ENCODE measurements at places on chromosomes 2 and 18.

- no peak for DNase-seq
Observed at GRCh38 chr2:62724886-62725711, 19.6 kb downstream of the EHBP1 start.

DNA sequence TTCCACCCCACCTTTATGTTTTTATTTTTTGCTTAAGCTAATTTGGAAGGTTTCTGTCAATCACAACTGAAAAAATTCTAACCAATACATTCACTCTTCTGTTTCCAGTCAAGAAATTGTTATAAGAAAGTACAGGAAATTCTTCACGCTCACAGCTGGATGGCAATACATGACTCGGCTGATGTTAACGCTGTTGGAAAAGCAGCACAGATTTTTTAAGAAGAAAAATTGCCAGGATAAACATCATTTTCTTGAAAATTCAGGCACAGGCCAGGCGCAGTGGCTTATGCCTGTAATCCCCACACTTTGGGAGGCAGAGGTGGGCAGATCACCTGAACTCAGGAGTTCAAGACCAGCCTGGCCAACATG is 46.1 kb downstream of the STPG4 start:
- no peak for DNase-seq

GRCh38 chr2:156331572-156332283 is 793 bp downstream of the NR4A2 start:
- no peak for DNase-seq

DNA sequence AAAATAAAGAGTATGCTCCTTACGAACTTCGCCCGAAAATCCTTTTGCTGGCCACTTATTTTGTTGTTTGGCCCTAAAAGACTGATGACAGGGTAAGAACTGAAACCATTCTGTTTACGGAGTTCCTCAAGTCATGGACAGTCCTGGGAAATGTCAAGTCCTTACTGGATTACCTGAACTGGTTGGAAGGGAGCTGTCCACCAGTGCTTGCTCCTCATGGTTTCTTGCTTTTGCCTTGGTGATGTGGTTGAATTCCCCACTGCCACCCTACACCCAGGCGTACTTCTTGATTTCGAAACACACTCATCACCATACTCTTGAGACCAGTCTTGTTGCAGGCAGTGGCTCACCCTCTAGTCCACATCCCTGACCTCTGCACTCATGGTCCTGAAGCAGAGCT is 49.1 kb upstream of the CHMP1B start:
- no peak for DNase-seq

GRCh38 chr2:46518861-46519260 is 39.5 kb downstream of the TMEM247 start:
- DNase-seq: no peak

DNA sequence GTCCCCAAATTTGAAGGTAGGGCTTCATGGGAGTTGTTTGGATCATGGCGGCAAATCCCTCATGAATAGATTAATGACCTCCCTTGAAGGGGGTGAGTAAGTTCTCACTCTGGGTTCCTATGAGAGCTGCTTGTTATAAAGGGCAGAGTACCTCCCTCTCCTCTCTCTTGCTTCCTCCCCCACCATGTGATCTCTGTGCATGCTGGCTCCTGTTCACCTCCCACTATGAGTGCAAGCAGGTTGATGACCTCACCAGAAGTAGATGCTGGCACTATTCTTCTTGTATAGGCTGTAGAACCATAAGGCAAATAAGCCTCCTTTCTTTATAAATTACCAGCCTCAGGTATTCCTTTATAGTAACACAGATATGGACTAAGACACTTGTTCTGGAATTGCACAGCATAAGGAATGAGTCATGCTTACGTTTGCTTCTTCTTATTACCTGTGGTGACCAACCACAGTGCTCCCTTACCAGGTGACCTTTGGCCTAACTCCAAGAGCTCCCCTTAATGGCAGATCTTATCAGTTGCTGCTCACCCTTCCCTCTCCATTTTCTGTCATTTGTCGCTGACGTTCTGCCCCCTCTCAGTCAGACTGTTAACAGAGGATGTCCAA is 559.5 kb upstream of the GCFC2 start:
- DNase-seq: no peak

Data from stimulated activated CD8-positive, alpha-beta memory T cell treated with anti-CD3 and anti-CD28 coated beads, Interleukin-15, amount 100 ng/mL, for 48 hours (primary cell).